Amygdala (tissue), 56 donors: ENCODE measurements at places on chromosomes 7 and 10.

- no peak for DNase-seq
Measured at GRCh38 chr10:26227786-26228185, 11.2 kb downstream of the GAD2 start.

GRCh38 chr10:98150544-98150943 lies 16.1 kb downstream of the R3HCC1L start:
- no peak for DNase-seq

DNA sequence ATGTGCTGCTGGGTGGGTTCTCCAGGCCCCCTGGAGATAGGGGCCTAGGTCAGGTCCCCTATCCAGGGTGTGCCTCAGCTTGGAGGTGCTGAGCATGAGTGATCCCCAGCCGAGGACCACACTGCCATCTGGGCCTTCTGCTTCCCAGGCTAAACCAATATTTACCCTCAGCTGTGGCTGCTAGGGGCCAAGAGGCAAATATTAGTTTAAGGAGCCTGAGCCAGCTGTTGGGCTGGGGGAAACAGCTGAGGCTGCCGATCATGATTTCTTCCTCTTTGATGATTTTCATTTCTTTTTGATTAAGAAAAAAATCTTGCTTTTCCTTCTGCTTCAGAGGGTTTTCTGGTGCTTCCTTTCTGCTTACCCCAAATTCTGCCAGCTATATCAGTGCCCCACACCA lies 83.4 kb downstream of the NEURL1 start:
- no peak for DNase-seq

DNA sequence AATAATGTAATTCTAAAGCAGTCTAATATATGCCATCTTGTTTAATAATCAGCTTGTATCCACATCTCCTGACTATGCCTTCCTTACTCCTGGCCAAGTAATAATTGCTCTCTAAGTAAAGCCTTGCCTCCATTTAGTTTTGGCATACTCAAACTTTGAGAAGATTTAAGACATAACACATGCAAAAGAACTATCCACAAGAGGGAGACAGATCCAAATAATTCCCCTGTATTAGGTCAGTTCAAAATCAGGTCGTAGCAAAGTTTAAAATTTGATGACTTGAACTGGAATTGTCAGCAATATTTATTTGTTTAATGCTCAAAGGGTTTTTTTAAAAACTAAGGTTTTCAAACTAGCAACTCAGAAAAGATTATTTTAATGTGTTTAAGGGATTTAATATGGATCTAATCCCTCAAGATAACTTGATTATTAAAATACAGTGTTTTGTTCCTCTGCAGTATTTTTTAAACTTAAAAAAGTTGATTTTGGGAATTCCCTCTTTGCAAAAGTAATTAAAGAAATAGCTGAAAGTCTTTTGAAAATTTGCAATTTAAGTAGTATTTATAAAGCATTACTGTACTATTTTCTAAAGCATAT lies 95.3 kb downstream of the HDAC9 start:
- DNase-seq, result no peak

GRCh38 chr7:4338556-4338955 lies 343.5 kb upstream of the FOXK1 start:
- no peak for DNase-seq

DNA sequence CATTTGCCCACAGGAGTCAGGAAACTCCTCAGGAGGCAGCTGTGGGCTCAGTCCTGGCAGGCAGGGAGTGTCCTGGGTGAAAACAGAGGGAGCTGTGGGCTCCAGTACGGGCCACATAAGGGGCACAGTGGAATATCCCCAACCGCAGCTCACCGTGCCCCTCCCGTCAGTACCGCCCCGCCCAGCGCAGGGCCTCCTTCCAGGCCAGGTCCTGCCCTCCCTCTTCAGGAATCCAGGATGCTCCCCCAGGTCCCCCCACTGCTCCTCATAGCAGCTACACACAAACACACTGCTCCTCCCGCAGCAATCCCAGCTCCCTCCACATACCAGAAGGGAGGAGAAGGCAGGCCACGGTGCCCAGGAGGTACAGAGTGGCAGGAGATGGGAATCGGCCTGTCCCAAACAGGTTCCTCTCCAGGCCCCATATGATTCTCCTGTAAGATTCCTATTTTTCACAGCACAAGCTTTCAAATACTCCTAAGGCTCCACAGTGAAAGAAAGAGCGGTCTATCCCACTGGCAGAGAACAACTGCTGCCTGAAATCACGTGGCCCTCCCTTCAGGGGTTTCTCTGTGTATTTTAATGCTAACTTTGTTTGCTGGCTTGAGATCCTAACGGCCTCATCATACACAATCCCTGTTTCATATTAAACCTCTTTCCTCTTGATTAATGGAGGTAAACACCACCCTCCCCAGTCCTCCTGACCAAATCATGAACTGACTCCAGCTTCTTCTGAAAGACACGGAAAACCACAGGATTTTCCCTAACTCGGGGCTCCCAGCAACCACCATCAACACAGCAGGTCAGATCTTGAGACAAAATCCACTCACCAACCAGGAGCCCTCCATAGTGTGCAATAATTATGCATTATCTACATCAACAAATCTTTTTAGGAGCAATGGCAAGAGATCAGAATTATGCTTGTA lies 178.7 kb downstream of the TNS3 start:
- no peak for DNase-seq

DNA sequence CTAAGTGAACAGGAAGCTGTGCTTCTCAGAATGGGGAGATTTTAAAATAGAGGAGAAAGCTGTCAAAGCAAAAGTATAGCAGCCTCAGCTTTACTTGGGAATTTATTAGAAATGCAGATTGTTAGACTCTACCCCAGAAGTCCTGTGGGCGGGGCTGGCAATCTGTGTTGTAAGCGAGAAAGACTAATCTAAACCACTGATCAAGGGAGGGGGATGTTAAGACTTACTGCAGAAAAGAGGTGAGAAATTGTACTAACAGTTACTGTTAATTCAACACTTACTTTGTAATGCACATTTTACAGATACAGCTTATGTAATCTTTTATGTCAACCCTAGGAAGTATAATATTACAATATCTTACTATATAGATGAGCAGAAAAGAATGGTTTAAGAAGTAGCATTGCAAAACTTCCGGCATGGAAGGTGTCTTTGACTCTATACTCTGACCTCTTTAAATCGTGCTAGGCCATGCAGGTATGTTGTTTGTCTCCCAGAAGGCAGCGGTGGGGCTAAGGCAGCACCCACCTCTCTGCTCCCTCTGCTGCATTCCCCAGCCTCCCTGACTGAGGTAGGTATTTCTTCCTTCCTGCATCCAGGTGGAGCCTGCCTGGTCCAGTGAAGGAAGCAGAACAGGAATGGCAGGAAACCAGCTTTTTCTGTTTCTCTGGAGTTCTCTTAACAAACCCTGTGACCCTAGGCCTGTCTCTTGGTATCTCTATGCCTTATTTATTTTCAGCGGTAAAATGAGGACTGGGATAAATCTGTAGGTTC lies 462.2 kb downstream of the AUTS2 start:
- no peak for DNase-seq

DNA sequence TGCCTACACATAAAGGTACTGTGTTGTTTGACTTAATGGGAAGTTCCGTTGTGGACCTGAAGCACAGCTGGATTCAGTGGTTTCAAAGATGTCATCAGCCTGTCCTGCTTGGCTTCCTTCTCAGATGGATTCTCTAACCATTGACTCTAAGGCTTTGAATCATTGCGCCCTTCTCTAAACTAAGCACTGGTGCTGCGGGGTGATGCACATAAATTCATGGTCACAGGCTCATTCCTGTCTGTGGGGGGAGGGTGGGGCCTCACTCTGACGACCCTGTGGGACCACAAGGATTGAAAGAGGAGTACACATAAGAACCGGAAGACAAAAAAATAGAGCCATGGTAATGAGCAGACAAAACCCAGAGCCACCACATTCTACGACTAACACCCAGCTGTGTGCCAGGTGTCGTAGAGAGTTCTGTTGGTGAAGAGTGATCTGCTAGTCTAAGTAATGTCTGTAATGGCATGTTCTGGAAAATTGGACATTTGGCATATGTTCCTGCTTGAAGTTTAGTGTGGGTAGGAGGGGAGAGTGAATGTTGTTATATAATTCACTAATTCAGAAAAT lies 97.3 kb upstream of the YAE1 start:
- no peak for DNase-seq

- no peak for DNase-seq
Measured at GRCh38 chr10:25982107-25982506, 48.1 kb downstream of the MYO3A start.

DNA sequence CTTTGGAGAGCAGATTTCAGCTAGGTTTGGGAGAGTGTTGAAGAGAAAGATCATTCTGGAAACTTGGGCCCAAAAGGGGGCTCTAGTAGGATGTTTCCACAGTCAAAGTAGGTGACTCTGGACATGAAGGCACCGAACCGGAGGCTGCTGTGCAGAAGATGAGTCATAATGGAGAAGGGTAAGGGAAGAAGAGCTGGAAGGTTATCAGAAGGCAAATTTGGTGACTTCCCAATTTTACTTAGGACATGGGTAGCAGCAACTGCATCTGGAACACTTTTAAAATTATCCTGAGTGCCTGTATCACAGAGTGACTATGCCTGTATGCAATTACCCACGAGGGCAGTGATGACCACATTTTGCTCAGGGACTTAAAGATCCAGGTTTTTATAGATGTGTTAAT lies 38.8 kb downstream of the PIK3AP1 start:
- no peak for DNase-seq

DNA sequence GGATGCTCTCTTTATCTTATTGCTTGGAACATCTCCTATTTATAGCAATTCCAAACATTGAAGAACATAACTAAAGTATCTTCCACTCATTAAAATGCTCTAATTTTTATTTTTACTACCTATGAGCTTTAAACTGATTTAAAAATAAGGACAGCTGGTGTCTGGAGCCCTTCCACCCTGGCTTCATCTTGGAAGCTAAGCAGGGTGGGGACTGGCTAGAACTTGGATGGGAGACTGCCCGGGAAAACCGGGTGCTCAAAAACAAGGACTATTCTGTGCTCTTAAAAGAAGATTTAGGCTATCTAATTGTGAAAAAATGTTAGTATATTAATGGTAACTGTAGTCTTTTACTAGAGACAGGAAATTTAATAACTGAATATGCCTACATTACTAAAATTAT lies 69.2 kb downstream of the ARMC3 start:
- DNase-seq, result peak; percentile 7

- DNase-seq, result no peak
Measured at GRCh38 chr10:19826712-19827111, 10.5 kb downstream of the PLXDC2 start.

DNA sequence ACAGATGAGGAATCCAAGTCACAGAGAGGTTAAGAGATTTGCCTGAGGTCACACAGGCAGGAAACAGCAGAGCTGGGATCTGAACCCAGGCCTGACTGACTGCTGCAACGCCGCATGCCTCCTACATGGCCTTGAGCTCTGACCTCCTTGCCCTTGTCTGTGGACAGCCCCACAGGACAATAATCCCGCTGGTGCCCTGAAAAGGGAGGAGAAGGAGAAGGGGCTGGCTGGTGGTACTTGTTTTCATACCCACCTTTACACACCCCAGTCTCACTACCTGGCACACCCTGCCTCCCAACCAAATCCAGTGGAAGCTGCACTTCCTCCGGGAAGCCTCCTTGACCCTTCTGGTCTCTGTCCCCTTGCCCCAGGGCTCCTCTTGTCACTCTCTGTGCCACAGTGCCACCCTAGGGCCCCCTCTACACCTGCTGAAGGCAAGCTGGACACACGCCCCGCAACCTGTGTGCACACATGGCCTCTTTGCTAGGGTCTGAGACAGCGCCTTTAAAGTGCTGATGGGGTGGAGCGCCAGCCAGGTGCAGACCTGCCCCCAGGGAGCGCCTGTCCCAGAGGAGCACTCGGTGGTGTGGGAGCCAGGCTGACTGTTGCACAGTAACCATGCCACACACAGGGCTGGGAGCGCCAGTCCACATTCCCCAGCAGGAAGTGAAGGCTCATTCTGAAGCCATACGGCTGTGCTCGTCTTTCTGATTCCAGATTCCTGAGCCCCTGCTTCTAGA lies 38.6 kb downstream of the ZCCHC24 start:
- DNase-seq, result no peak

DNA sequence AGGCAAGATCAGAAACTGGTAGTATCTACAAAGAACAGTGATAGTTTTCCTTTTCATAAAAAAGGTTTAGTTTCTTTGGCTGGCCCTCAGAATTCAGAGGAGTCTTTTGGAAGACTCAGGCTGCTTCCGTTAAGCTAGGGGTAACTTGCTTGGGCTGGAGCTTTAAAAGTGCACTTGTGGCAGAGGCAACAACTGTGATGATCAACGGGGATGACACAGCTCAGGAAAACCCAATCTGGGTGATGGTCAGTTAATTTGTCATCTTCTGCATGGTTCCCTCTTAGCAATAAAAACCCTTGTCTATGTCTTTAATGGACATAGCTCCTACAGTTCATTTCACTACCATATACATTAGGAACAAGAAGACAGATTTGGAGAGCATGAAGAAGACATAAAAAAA lies 46.7 kb downstream of the SGMS1 start:
- DNase-seq, result no peak

- DNase-seq, result no peak
Measured at GRCh38 chr10:63462442-63462841, 3.3 kb downstream of the JMJD1C start.

GRCh38 chr7:143518521-143518920 lies 40.8 kb downstream of the TAS2R41 start:
- DNase-seq, result no peak

- no peak for DNase-seq
Measured at GRCh38 chr10:11175823-11176243, 158.2 kb downstream of the CELF2 start.

DNA sequence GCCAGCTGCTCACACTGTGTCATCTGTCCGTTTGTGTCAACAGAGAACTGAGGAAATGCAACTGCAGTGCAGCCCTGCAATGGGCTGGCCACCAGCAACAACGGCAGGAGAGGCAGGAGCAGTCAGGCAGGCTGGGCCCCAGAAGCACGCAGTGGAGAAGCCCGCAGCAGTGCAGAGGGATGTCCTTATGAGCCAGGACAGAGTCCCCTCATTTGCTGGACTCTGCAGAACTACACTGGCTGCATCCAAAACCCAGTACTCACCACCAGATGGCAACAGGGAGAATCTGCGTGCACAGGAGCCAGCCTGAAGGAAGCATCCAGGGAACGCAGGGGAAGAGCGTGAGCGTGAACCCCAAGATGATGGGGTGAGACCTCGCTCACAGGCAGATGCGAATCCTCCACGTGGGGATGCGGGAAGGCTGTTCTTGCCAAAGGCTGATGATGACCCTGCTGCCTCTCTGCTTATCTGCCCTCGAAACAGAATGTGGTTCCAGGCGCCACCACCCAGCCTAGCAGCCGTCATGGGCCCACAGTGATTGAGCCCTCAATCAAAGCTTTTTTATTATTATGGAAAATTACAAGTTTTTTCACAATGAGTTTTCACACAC lies 232.1 kb downstream of the PTPRN2 start:
- DNase-seq, result no peak

DNA sequence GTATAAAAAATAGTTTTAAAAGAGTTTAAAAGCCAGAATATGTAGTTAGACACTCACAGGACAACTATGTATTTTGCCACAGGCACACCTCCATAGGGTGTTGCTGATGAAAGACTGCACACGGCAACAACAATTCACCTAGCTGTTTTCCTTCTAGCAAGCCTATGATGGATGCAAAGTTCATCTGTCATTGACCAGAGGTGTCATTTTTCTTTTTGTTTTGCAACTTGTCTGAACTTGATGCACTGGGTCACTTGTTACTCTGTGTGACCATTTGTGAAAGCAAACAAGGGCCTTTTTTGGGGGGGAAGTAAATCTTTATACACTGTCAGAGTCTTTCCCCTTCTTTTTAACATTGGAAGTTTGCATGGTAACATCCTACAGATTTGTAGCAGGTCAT lies 258.0 kb upstream of the SEMA3A start:
- DNase-seq, result no peak

GRCh38 chr10:103648251-103648635 lies 154.7 kb downstream of the NEURL1 start:
- DNase-seq, result no peak
